ENCODE measurements at places on chromosomes 1 and 21.
A peak's percentile ranks its signal among the peaks of the same experiment; 100 is the strongest.

- DNase-seq: no peak
Observed at GRCh38 chr1:227335242-227336020, 17.1 kb upstream of the CDC42BPA start.

GRCh38 chr1:14852291-14852690, 253.8 kb downstream of the KAZN start:
- DNase-seq: no peak

DNA sequence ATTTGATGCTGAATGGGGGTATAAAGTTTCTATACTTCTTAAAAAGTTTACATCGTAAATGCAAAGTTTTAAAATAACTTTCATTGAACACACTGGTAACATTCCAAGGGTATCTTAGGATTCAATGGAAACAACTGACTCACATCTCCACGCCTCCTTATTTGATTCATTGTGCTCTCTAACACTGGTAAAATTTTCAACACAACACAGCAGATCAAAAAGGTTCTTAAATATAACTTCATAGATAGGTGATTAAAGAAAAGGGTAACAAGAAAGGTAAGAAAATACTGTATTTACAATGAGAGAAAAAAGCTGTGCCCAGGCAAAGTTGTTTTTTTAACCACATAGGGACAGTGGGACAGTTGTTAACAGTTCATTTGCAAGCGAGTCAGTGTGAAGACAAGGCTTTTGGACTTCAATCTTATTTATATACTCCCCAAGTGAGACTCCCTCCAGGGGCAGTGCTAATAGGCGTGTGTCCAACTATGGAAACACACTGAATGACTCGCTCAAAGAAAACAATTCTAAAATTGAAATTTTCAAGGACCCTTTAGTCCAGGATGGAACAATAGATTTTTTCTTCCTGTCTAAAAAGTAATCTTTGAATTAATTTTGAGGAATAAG, 140.5 kb downstream of the TIAM1 start:
- DNase-seq: no peak

- DNase-seq: peak; percentile 49
Observed at GRCh38 chr1:221715321-221716169, 26.3 kb downstream of the DUSP10 start.

DNA sequence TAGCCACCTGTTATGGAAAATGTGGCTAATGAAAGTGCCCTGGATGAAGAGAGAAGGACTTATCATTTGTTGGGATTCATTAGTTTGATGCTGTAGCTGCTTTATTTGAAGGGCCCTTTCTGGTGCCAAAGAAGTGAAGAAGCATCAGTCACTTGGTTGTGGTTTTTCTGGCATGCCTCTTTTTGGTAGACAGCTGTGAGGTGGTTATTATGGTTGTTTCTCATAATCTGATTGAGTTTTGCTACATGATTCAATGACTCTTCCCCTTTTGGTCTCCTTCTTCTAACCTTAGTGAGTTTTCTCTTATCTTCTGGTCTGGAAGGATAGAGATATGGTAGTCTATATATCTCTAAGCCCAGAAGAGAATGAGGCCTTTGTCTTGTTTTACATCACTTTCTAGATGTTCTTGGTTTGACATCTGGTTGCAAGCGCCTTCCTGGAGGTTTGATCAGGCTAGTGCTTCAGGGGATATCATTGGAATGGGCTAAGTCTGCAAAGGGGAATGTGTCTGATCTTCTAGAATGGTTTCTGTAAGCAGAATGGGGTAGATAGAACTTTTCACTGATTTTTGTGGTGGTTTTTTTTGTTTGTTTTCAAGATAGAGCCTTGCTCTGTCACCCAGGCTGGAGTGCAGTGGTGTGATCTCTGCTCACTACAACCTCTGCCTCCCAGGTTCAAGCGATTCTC, 26.0 kb downstream of the ARID1A start:
- no peak for DNase-seq

DNA sequence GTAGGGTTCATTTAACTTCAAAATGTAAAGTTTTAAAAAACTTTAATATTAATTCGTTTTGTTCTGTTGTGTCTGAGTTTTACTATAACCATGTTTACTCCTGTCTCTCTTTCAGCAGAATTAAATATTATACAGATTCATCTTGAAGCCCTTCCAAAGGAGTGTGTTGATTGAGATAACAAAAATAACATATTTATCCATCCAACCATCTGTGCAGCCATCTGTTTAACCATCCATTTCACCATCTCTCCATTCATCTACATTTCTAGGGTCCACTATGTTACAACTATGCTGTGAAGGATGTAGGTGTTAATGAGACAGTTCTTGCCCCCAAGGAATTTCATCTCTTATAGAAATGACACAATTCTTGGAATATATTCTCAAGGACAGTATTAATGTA, 36.0 kb upstream of the GNG12 start:
- no peak for DNase-seq

DNA sequence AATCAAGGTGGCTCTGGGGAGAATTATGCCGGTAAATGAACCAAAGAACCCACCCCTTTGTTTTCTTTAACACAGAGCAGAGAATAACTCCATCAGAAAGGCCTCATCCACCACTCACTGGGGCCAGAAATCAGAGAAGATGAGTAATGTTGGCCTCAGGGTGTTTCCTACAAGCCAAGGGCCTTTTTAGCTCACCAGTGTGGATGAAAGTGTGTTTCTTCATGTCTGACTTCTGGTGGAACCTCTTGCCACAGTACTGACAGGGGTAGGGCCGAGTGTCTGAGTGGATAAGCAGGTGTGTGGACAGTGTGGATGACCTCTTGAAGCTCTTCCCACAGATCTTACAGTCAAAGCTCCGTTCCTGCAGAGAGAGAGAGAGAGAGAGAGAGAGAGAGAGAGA, 8.3 kb downstream of the GFI1 start:
- no peak for DNase-seq

Measured in HuH-7 (cell line).